Ascending aorta (tissue), 2 donors: ENCODE measurements at places on chromosomes 12 and 14.

- no peak for DNase-seq
These were observed 65.6 kb upstream of the RMST start for GRCh38 chr12:97397008-97397407.

- DNase-seq = no peak
These were observed 35.4 kb upstream of the AACS start for GRCh38 chr12:125029761-125030358.

- no peak for DNase-seq
These were observed 925 bp downstream of the DICER1 start for GRCh38 chr14:95156161-95157047.

DNA sequence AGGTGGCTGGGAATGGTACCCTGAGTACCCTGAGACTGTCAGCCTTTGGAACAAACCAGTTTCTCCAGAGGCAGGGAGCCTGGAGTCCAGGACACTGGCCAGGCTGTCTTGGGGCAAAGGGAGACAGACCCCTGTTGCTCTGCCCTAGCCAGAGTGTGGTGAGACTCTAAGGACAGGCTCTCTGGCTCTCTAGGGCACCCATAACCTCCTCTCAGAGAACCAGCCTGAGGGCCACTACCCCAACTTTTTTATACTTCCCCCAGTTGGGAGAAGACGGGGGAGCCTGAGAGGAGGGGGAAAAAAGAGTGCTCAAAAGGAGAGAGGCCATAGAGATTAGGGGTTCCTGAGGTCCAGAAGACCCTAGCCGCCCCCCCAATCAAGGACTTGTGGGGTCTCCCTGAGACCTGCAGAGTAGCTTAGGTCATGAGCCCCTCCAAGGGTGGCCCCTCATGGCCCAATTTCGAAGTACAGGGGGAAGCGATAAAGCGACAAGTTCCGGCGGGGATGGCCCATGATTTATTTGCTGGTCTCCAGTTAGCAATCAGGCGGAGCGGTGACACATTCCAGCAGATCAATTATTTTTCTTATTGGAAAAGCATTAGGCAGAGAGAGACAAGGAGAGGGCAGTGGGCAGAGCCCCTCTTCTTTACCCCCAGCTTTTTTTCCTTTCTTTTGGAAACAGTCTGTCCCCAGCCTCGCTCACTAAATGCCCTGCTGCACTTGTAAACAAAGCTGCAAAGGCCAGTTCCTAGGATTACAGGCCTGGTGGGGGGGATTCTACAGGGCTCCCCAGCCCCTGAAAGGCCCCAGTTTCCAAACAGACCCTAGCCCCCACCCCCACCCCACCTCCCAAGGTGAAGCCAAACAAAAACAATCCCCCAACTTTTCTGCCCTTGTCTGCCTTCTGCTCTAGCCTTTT, 1.5 kb downstream of the HOXC8 start:
- DNase-seq = no peak

- no peak for DNase-seq
These were observed 706 bp upstream of the DIO2 start for GRCh38 chr14:80212023-80212397.

DNA sequence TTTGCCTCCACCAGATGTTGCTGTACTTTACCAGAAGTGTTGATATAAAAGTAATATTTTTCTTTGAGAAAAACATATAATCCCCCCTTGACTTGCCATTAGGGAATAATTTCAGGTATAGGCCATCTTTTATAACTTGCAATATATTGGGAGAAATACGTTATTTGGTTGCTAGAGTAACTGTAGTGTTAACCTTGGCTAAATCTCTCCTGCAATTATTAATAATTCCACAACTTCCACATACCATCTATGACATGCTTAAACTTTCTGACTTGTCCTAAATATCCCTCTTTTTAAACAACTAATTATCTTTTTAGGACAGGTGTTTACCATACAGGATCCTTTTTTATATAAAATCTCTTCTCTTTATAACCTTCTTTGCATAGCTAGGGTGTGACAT, 1048.2 kb downstream of the SLC16A7 start:
- DNase-seq = no peak

GRCh38 chr12:9334041-9334692, 126.0 kb upstream of the PZP start:
- no peak for DNase-seq

- no peak for DNase-seq
These were observed 152.5 kb downstream of the TGFB3 start for GRCh38 chr14:75829316-75829715.

DNA sequence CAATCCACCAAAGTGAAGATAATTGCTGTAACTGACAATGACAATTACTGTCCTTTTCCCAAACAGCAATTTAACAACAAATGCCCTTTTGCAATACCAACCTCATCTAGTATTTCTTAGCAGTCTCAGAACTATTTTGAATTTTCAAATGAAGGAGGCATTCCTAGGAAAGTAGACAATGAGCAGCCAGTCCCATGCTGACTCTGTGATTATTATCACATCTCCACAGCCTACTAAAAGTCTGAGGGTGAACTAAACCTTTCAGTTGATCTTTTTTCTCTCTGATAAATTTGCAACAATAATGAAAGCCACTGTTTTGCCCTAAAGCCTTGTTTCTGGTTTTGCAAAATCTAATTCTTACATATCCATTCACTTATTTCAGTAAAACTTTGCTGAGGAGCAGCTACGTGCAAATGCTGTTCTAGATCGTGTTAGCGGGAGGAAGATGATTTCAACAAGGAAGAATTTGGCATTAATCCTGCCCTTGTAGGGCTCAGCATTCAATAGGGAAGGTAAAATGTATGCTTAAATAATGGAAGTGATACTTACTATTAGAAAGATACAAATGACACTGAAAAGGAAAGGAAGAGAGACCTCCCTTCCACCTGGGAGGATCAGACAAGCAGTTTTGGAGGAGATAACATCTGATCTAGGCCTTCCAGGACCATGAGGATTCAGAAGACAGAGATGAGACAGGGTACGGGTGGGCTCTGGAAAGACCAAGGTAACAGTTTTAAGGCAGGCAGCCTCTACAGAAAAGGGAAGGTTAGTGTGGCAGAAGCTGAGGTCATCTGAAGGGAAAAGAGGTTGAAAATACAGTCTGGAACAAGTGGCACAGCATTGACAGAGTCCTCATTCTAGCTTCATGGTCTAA, 47.4 kb downstream of the SLC38A1 start:
- DNase-seq = no peak
